Left cardiac atrium (tissue), 4 donors: ENCODE measurements at places on chromosomes 11 and 22. TPM values are rescaled to one million over a fixed set of nuclear protein-coding genes. Genes with fewer than 3 reads are reported as not detected.

DNA sequence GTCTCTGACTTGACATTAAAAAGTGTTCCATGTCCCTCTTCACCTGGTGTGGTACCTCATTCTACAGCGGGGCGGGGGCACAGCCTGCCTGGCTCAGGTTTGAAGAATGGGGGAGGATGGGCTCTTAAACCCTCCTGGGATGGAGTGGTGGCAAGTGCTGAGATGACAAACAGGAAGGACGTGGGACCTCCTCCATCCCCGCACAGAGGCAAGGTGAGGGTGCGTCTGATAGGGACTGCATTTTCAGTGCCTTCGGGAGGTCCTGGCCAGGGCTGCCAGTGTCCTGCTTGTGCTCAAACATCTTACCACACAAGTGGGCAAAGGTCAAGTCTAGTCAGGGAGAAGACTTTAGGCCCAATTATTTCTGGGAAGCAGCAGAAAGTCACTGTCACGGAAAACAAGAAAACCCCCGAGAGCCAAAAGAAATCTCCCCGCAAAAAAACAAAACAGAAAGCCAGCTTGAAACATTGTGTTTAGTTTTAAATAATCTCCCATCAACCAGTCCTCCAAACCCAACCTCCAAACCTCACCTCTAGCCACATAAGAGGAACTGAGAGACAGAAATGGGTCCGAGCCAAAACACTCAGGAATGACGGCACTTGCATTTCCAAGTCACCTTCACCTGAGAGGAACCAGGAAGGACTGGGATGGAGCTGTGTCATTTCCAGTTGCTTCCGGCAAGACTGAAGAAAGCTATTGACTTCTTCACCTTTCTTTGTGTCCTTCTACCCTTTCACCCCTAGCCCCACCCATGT, 966.5 kb downstream of the NTM start:
- no peak for DNase-seq

GRCh38 chr22:43181321-43182076, 5.4 kb downstream of the TTLL12 start:
- DNase-seq: no peak

Gene CSNK2A3
- 0.97 TPM for total RNA-seq

GRCh38 chr11:20592741-20593140, 6.7 kb upstream of the SLC6A5 start:
- no peak for DNase-seq

DNA sequence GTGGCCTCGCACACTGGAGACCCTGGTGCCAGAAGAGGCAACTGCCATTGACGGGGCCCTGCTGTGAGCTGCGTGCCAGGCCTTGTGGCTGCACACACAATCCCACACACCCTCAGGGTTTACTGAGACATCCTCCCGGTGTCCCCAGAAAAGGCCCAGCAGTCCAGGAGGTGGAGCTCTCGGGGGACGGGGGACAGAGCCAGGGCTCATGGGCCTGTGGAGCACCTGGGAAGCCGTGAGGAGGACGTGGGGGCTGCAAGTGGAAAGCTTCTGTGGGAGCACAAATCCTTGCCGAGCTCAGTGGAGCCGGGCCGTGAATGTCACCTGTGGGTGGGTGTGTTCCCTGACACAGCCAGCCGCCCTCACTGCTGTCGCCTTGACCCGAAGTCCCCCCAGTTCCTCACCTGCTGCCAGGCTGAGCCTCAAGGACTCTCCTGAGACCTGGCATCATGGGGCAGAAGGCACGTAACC, 609.7 kb downstream of the TBC1D22A start:
- DNase-seq: no peak

Gene APOL5
- total RNA-seq: not detected

Gene CALCA
- not detected for total RNA-seq

DNA sequence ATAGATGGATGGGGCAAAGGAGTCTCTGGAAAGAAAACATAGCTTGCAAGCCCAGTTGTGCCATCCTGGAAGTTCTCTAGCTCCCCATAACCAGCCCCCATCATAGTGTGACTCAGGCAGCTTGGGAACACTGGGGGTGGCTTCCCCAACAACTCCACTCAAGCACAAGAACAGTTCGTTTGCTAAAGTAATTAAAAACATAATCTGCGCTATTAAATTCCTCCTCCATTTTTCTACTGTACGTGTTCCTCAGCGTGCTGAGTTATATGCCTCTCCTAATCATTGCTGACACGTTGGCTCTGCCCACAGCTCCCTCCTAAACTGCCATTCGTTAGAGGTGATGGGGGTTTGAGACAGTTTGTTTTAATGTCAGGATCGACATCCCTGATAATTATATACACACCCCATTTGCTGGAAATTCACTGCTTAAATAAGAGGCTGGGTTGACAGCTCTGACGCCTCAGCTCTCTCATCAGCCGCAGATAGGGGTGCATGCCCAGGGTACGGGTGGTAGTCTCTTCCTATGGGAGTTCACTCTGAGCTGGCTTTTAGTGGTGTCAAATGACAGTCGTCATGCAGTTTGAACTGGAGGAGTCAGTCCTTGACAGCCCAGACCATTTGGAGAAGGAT, 59.5 kb upstream of the SEZ6L start:
- no peak for DNase-seq

DNA sequence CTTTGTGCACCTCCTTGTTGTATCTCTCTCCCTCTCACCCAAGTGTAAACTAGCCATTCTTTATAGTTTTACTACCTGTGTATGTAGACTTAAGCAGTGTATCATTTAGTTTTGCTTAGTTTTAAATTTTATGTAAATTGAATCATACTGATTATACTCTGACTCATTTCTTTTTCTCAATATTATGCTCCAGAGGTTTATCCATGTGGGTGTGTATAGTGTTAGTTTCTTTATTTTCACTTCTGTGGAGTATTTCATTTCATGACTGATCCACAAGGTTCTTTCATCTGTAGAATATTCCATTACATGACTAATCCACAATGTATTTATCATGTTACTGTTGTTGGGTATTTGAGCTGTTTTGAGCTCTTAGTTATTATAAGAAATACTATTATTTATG, 62.0 kb downstream of the CCDC34 start:
- DNase-seq: no peak

GRCh38 chr22:42632096-42632495, 8.3 kb downstream of the ATP5MGL start:
- DNase-seq: no peak

GRCh38 chr11:118115048-118115447, 28.3 kb upstream of the SMIM35 start:
- no peak for DNase-seq

DNA sequence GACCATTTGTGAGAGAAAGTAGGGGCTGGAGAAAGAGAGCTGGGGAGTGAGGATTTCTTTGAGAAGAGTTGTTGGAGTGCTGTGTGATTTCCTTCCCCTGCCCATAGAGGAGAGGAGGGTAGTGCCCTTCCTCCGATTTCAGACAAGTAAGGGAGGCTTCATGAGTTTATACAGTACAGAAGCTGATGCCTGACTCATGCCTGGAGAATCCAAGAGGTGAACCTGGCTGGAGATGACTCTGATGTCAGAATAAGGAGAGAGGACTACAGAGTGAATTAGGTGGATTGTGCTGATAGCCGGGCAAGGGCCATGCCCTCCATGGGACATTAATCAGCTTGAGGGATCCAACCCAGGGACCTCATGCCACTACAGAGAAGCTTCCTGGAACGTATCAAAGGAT, 91.6 kb downstream of the FAR1 start:
- no peak for DNase-seq

- peak; percentile 75 for DNase-seq
These were observed 40.0 kb downstream of the DUSP8 start for GRCh38 chr11:1532014-1532586.

DNA sequence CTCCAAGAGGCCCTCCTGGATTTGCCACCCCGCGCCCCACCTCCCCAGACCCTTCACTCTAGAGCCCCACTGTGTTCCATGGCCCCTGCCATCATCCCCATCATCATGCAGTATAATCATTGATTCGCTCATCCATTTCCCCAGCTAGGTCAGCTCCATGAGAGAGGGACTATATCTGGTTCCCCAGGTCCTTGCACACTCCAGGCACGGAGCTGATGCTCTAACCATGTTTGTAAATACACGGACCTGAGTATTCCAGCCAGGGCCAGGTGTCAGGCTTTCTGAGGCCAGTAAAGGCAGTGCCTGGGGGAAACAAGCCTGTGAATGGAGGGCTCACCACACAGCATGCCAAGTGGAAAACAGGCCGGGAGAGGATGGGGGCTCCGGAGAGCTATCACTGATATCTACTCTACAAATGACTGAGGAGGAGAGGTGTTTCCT, 27.1 kb upstream of the OAF start:
- DNase-seq: no peak

DNA sequence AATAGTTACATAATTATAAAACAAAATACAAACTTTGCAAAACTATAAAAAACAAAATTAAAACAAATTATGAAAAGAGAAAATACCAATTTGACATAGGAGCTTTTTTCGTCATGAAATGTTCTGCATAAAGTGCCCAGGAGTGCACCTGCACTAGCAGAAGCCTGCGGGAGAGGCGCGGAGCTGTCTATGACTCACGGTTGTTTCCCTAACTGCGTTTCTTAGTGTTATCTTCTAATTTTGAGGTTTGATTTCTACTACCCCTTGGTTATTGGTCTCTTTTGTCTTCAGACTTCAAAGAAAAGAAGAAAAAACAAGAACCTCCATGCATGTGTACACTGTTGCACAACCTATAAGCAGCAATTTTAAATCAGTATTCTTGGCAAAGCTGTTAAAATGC, 740.9 kb upstream of the LRRC4C start:
- DNase-seq: no peak

Gene LRRC74B
- total RNA-seq: not detected

Gene MAJIN
- total RNA-seq: not detected

Gene C11orf86
- total RNA-seq: not detected

- peak; percentile 25 for DNase-seq
These were observed 30.4 kb downstream of the PAAF1 start for GRCh38 chr11:73907191-73907590.

Gene IL17RA
- 15.4 TPM for total RNA-seq

GRCh38 chr11:117300773-117301172, 9.6 kb downstream of the BACE1-AS start:
- DNase-seq: no peak

DNA sequence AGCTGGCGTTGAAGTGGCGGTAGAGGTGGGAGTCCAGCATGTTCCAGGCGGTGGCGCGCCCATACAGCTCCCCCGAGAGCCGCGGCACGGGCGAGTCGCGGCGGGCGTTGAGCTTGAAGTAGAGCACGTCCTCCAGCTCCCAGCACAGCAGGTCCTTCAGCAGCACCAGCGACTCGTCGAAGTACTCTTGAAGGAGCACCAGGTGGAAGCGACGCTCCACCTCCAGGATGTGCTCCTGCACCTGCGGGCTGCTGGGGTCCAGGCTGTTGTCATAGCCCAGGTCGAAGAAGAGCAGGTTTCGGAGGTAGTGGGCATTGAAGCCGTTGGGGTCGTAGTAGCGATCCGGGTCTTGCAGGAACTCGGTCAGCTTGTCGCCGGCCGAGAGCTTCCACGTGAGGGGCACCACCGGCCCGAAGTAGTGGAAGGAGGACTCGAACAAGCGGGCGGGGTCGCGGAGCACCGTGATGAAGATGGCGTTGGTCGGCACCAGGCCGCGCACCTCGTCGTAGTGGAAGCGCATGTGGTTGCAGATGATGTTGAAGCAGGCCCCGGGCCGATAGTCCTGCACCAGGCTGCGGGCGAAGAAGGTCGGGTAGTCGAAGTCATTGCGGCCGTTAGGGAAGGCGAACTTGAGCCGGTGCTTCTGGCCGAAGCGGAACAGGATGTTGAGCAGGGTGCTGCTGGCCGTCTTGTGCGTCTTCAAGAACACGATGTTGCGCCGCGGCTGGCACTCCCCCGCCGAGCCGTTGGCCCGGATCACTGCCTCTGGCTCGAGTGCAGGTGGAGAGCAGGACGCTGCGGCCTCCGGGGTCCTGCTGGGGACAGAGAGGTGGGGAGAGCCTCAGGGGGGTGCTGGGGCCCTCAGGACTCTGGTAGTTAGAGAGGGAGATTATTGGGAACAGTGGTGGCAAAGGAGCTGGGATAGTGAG, 9.0 kb upstream of the SEC14L6 start:
- DNase-seq: no peak

Gene MYO7A
- 11.1 TPM for total RNA-seq

DNA sequence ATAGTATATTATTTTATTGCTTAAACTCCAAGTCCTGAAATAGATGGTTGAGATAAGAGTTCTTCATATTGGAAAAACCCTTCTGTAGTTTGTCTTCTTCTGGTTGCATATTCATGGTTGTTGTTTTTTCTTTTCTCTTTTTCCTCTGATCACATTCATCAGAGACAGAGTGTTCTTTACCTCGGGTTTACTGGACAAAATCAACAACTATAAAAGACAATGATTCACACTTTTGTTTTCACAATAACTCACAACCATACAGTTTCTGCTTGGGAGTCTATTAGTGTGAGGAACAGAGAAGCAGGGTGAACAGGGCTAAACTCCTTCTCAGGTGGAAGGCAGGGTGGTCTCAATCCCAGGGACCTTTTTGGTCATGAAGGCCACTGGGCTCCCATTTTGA, 2.6 kb upstream of the SLC22A25 start:
- DNase-seq: no peak

GRCh38 chr11:9003573-9004182, at the start of gene NRIP3:
TSS of gene NRIP3 (minus strand) at chr11:9004001. CDS start at chr11:9003935, 66 bp downstream.
- DNase-seq: peak; percentile 82

DNA sequence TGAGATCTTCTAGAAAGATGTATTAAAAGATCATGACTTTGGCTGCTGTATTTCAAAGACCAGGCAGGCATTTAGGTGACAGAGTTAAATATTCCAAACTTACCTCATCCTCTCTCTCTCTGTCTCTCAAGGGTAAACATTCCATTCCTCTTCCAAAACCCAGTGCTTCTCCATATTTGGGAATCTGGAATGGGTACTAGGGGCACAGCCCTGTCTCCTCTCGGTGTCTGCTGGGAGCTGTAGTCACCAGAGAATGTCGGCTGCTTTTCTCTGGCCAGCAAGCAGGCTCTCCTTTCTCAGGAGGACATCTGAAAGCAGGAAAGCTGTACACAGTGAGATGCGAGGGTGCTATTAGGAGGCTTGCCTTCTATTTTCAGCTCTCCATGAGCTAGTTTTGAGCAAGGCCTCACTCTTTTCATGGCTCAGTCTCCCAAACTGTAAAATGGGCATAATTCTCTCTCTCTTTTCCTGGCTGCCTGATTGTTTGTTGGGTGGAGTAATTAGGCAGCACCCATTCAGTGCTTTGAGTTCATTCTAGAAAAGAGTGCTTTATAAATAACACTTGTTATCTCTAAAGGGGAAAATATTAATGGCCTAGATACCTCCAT, 9.3 kb upstream of the PEX26 start:
- DNase-seq: no peak

GRCh38 chr11:107131756-107132155, 113.5 kb upstream of the GUCY1A2 start:
- DNase-seq: no peak

GRCh38 chr11:129856036-129856435, 39.3 kb downstream of the NFRKB start:
- no peak for DNase-seq

- no peak for DNase-seq
These were observed 38.6 kb downstream of the TRMU start for GRCh38 chr22:46373921-46374662.

DNA sequence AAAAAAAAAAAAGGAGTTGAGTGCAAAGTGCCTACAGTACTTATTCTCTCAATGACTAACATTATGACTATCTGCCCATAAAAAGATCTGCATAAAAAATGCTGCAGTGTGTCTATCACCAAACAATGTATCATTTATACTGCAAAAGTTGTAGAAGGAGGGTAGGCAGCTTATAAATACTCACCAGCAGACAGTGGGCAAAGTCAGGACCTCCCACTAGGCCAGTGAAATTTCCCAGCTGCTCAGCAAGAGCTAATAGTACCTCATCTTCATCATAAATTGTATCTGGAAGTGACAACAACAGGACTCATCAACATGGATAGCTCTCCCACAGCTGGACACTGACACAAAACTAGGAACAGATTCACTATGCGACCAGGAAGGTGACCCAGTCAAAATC, 1.6 kb downstream of the PPP2R1B start:
- no peak for DNase-seq
